ENCODE measurements at places on chromosomes 5 and 9.

DNA sequence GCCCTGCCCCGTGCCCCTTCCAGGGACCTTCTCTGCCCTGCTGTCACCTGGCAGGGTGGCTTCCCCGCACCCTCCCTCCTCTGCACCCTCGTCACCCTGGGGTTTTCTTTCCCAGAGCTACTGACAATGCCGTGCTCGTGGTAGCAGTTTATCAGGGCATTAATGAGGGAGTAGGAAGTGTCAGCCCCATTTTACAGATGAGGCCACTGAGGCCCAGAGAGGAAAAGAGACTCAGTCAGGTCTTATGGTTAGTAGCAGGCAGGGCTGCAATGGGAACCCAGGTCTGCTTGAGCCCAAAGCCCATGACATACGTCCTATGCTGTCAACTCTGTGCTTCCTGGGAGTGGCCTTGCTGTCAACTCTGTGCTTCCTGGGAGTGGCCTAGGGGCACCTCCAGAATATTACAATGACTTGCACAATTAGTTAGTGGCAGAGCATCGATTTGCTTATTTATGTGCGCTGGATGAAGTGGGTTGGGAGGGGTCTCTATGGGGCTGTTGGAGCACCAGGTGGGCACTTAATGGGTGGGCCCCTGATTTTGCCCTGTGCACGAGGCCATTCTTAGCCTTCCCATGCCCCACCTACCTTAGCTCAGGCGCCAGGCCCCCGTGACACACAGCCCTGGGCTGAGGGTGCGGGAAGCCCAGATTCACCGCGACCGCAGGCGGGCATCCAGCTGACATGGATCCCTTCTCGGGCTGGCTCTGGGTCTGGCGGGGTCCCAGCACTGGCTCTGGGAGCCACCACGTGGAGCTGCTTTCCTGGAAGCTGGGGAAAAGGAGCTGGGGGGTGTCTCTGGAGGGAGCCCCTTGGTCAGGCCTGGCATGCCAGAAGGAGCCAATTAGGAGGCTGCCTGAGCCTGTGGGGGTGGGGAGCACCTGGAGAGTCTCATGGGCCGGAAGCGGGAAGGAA lies 82.0 kb upstream of the ORM1 start:
- DNase-seq: no peak

DNA sequence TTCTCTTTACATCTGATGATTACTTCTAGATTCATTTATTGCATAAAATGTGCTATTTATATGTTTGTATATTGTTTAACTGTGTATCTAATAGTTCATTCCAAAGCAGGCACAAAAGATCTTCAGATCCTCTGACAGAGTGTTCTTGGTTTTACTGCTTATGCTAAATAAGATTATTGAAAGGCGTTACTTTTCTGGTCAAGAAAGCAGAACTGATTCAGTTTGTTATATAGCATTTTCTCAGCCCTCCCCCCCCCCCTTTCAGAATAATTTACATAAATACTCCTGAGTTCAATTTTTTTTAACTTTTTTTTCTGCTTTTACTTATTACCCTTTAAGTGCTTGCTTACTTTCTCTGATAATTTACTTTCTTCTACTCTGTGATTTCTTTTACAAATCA lies 15.4 kb downstream of the CDC42SE2 start:
- no peak for DNase-seq

GRCh38 chr5:2276101-2276500 lies 393.4 kb upstream of the IRX4 start:
- no peak for DNase-seq

DNA sequence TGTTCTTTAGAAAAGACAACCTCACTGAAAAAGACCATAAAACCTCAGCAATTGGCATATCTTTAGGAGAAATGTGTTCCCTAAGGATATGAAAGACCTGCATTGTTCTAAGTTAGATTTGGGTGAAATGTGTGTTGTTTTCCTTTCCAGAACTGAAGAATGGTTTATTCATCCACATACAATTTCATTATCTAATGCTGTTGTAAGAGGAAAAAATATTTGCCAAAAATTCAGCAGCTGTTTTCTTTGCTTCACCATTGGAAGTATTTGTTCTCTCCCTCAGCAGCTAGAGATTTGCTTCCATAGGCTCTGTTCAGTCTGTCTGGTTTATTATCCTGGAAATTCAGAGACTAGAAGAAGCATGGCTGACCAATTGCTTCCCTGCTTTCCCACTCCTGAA lies 150.9 kb downstream of the ISOC1 start:
- no peak for DNase-seq

GRCh38 chr9:83043597-83043996 lies 19.3 kb downstream of the RASEF start:
- no peak for DNase-seq

- no peak for DNase-seq
These were observed 84.3 kb downstream of the RAI14 start for GRCh38 chr5:34740389-34740806.

GRCh38 chr5:37554938-37555337 lies 175.8 kb downstream of the WDR70 start:
- DNase-seq: no peak

GRCh38 chr5:125011419-125011818 lies 265.0 kb upstream of the ZNF608 start:
- no peak for DNase-seq
